ENCODE measurements at places on chromosomes 3 and 15.

- DNase-seq, result no peak
Measured at GRCh38 chr15:67303490-67304363, 49.1 kb downstream of the IQCH start.

GRCh38 chr3:45911511-45912226 is 25.3 kb downstream of the CCR9 start:
- no peak for DNase-seq

GRCh38 chr3:13078163-13078905 is 5.1 kb upstream of the IQSEC1 start:
- DNase-seq, result no peak

- DNase-seq, result peak; percentile 42
Measured at GRCh38 chr3:48661501-48662144, 1.1 kb downstream of the CELSR3 start.

- DNase-seq, result no peak
Measured at GRCh38 chr3:167783781-167784180, 48.3 kb downstream of the SERPINI1 start.

DNA sequence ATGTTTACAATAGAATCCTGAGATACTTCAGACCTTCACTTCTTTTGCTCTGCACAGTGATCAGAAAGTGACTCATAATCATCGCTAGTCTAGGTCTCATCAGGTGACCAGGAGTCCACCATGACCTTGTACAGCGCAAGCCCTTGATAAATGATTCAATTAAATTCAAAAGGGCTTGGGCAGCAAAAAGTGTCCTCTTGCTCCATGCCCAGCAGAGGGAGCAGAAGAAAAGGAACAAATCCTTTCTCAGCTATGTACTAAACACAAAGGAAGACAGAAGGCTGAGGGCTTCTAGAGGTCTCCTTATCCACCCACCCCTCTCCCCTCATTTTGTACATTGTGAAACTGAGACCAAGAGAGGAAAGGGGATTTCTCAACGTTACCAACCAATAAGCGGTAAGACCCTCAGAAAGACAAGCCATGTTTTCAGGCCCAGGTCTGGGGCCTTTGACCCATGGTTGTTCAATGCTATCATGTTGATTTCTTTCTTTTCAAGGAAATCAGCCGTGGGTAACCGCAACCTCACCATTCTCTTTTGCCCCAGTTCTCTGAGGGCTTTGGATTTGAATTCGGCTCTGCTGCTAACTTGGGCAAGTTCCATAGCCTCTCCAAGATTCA is 74.8 kb downstream of the AQP9 start:
- DNase-seq, result no peak

GRCh38 chr3:142064454-142064853 is 84.9 kb downstream of the TFDP2 start:
- DNase-seq, result no peak

- no peak for DNase-seq
Measured at GRCh38 chr15:88299497-88299896, 43.0 kb upstream of the NTRK3 start.

- DNase-seq, result no peak
Measured at GRCh38 chr15:58348095-58348812, 83.5 kb upstream of the LIPC start.

DNA sequence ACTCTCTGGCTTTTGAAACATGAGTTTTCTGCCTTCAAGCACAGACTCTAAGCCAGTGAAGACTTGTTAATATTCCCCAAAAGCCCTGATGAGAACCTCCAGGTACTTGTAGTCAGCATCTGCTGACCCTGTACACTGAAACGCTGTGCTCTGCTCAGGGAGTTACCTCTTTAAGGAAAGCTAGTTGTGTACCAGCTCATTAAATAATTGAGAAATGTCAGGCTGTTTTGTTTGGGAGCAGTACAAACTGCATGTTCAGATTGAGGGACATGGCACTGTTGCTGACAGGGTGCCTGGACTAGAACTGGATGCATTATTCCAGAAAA is 21.7 kb downstream of the UPK1B start:
- no peak for DNase-seq

GRCh38 chr3:13879946-13880810 is at the start of gene WNT7A:
Gene WNT7A (minus strand): TSS chr3:13880071. CDS start chr3:13879816, 255 bp downstream.
- peak; percentile 11 for DNase-seq

GRCh38 chr3:132135628-132136333 is 101.0 kb upstream of the CPNE4 start:
- no peak for DNase-seq

DNA sequence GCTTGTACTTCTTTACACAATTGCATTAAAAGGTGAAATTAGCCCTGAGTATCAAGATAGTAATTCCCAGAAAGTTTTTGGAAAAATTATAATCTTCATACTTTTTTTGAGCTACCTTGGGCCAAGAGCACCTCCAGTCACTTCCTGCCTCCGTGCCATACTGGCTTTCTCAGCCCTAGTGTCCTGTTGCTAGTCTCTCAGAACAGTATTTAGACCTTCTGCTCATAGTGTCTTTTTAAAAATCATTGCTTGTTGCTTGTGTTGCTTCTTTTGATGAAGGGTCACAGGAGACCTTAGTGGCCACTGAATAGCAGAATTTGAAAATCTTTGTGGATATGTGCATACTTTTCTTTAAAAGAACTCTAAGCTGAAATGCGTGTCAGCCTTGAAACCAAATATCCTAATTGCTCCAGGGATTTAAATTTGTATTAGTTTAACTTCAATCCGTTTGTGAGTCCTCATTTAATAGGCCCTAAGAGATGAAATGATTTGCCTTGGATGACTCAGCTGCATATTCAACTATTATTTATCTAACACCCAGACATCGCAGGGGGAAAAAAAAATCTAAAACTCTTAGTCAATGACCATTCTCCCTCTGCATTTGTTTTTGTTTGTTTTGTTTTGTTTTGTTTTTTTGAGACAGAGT is 29.1 kb upstream of the LXN start:
- no peak for DNase-seq

GRCh38 chr3:117252208-117252607 is 542.6 kb downstream of the TUSC7 start:
- no peak for DNase-seq
